Activated T-cell treated with anti-CD3 and anti-CD28 coated beads for 1 hour (primary cell): ENCODE measurements at places on chromosomes 3 and 15.
A peak's percentile ranks its signal among the peaks of the same experiment; 100 is the strongest.

GRCh38 chr3:178260887-178261565 lies 275.2 kb upstream of the KCNMB2 start:
- DNase-seq = no peak

DNA sequence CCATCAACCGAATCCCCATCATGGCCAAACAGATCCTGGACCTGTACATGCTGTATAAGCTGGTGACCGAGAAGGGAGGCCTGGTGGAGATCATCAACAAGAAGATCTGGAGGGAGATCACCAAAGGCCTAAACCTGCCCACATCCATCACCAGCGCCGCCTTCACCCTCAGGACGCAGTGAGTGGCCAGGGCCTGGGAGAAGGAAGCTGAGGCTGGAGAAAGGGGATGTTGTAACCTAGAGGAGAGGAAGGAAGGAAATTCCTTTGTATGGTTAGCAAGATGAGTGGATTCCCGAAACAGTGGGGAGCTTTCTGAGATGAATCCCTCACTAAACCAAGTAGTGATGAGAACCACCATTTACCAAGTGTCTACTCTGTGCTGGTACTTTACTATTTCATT lies 25.8 kb upstream of the CLK3 start:
- DNase-seq = no peak

GRCh38 chr3:25910997-25911396 lies 121.1 kb downstream of the OXSM start:
- DNase-seq = peak; percentile 28

DNA sequence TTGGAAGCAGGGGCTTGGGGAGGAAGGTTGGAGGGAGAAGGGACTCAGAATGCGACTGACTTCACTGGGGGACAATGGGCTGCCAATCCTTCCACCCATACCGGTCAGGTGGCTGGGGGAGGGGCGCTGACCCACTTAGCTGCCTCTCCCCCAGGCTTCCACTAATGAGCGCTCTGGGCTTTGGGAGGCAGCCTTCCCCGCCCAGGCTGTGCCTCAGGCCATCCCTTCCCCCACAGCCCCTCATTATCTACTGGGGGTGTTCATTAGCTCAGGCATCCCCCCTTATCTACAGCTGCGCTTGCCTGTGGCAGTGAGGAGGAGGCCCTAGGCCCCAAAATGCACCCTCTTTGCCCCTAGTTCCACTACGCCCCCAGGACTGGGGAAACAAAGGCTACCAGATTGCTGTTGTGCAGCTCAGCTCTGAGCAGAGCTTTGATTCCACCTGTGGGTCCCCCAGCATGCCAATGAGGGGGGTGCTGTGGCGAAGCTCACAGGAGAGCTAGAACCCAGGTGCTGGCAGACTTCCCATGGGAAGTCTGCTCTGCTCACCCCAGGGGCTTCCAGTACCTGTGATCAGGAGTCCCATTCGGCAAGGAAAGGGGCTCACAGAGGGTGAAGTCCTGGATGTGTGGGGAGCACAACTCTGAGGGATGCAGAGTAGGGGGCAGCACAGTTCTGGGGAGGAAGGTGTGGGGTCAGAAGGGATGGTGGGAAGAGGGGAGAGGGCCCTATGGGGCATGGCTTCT lies 29.4 kb upstream of the SEMA3F start:
- DNase-seq = no peak

GRCh38 chr15:32993285-32993684 lies 201.2 kb downstream of the FMN1 start:
- DNase-seq = no peak
